Progenitor cell of endocrine pancreas (in vitro differentiated cells): ENCODE measurements at places on chromosomes 6 and 20. TPM values are rescaled to one million over a fixed set of nuclear protein-coding genes. Genes with fewer than 3 reads are reported as not detected.

- no peak for DNase-seq
These were observed 654.9 kb upstream of the EYS start for GRCh38 chr6:66361886-66362285.

- no peak for DNase-seq
These were observed 1.4 kb upstream of the MUC21 start for GRCh38 chr6:30981942-30982772.

GRCh38 chr6:652865-653264 lies 4.0 kb downstream of the HUS1B start:
- DNase-seq = no peak

GRCh38 chr6:150759483-150759882 lies 106.0 kb upstream of the MTHFD1L start:
- no peak for DNase-seq

- no peak for DNase-seq
These were observed 12.6 kb downstream of the AFDN start for GRCh38 chr6:167839343-167839742.

DNA sequence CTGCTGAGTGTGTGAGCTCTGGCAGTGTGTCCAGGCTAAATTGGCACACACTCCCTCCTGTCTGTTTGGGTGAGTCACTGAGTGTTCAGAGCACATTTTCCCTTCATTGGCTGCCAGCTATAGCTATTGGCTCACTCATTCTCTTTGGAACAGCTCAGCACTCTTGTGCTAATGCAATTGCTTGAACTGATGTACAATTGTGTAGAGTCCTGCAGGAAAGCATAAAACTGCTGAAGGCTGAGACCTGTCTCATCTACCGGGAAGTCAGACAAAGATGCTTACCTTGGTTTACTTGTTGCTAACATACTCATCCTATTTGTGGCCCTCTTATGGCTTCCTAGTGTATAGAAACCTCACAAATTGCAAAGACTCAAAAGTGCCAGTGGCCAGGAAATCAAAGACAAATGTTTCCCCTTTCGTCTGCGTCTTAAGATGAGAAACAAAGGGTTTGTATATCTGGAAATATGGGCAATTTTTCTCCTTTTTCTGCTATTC lies 351.0 kb downstream of the BCKDHB start:
- no peak for DNase-seq

DNA sequence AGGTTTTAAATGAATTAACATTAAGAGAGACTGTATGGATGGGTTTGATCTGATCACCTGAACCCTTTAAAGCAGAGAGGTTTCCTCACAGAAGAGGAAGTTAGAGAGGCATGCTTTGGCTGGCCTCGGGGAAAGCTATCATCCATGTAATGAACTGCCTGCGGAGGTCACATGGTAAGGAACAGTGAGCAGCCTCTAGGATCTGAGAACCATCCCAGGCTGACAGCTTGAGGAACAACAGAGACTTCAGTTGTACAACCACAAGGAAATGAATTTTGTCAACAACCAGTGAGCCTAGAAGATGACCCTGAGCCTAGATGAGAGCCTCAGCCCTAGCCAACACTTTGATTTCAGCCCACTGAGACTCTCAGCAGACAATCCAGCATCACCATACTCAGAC lies 2.9 kb upstream of the COL21A1 start:
- no peak for DNase-seq

- DNase-seq = no peak
These were observed 52.9 kb upstream of the PLCB4 start for GRCh38 chr20:9015984-9016324.

GRCh38 chr20:49583669-49584417 lies 15.9 kb upstream of the PTGIS start:
- peak; percentile 21 for DNase-seq

DNA sequence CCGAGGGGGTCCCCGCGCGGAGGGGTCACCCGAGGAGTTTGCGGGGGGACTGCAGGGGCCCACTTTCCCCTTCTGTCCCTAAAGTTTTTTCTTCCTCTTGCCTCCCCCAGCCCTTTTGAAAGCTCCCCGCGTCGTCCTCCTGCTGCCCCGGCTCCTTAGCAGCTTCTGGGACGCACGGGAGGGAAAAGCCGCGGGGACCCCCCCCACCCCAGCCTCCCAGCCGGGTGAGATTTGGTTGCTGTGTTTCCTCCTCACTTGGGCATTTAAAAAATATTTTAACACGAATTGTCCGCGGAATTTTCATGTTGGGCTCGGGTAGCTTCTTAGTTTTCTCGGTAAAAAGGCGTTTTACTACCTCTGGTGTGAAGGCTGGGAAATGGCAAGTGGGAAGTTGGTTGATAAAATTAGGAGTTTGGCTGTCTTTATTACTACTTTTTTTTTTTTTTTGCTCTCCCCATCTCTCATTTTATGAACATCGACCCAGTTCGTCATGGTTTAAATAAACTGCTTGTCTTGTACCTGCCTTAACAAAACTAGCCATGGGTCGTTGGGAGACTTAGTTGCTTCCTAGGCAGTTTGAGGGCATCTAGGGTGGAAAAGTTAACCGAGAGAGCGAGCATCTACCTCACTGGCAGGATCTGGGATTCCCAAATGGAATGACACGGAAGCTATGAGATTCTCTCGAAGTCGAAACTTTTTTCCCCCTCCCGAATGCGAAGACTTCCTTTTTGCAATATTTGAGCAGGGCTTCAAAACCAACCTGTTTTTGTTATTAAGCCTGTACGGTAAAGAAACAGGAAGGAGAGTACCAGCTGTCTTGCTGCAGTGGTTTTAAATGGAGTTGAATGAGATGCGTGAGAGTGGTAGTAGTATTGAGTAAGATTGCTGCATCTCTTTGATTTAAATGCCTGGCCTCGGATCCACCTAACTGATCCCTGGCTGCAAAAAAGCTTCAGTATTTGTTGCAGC lies 868 bp downstream of the NCOA3 start:
- DNase-seq = no peak

DNA sequence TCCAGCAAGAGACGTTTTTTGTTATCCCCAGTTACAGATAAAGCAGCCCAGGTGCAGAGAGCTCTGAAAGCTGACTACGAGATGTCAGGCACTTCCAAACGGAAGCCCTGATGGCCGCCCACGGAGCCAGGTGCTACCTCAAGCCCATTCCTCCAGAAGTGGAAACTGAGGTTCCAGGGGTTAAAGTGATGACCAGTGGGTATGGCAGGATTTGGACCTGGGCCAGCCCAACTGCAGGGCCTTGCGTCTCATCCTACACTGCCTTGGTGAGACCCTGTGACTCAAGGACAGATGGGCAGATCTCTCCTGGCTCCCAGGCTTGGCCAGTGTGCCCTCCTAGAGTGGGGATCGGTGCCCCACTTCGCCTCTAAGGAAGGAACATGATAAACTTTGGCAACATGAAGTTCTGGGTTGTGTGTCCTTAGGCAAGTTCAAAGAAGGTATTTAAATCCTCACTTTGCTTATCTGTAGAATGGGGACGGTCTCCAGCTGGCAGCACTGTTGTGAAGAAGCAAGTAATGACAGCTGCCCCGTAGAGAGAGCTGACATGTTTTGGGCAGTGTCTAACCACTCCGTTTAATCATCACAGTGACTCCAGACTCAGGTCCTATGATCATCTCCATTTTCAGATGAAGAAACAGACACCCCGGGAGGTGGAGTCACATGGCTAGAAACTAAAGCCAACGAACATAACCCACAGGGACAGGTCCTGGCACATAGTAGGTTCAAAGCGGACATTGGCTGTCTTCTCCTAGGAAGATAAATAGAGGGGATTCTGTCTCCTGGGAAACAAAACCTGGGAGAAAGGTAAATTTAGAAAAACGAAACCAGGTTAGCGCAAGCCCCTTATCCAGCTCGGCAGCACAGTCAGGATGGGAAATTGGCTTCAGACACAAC lies 34.4 kb upstream of the CDH22 start:
- DNase-seq = no peak

GRCh38 chr6:111524252-111524651 lies 41.2 kb upstream of the REV3L start:
- DNase-seq = no peak

- no peak for DNase-seq
These were observed 22.1 kb downstream of the DUSP22 start for GRCh38 chr6:314377-314776.

Gene HDGFL1
- not detected in 2 replicates for total RNA-seq

Gene TRIM40
- total RNA-seq = not detected in 2 replicates

Gene TEAD3
- total RNA-seq = 42.5 and 43.4 TPM in 2 replicates

Gene SMLR1
- 0.79 and 0.91 TPM in 2 replicates for total RNA-seq

Gene USP49
- total RNA-seq = 17.3 and 19.4 TPM in 2 replicates

Gene ANGPT4
- total RNA-seq = not detected in 2 replicates

Gene RHAG
- total RNA-seq = not detected in 2 replicates

Gene ULBP1
- 0.60 and 0.64 TPM in 2 replicates for total RNA-seq

Gene MAP3K7
- total RNA-seq = 40.3 and 41.6 TPM in 2 replicates
